ENCODE measurements at places on chromosomes 1 and 21.

DNA sequence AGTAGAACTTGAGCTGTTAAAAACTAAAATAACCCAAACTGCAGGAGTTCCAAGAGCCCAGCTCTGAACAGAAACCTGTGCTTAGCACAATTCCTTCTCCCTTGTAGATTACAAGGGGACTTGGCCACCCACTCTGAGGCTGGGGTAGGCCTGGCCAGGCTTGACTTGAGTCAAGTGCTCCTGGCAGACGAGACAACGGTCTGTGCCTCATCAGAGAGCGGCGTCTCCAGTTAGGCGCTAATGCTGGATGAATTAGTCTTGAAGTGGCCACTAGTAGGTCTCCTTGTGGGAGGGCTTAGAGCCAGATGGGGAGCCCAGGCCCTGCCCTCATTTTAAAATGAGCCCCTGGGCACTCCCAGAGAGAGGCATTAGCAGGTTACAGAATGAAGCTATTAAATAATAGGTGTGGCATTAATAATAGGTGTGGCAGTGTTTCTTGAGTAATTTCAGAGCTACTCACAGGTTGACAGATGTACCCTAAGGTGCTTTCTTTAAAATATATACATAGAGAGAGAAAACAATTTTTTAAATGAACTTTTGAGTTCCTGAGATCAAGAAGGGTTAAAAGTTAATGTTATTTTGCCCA, 1.1 kb downstream of the EEIG2 start:
- DNase-seq, result no peak

- DNase-seq, result no peak
Measured at GRCh38 chr1:186880982-186881381, 52.2 kb downstream of the PLA2G4A start.

DNA sequence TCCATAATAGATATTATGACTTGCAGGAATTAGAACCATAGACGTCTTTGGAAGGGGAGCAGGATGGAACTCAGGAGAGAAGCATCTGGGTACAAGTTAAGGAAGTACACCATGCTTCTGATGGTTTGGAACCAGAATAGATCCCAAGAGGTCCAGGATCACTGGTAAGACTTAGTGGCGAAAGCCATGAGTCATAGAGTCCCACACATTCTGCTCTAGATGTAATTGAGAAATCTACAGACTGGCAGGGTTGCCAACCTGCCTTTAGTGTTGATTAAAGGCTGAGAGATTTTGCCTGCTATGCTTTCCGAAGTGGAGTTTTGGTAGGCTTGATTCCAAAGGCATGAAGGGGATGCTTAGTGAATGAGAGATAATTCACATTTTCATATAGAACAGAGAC, 57.1 kb upstream of the C1orf87 start:
- no peak for DNase-seq

- no peak for DNase-seq
Measured at GRCh38 chr1:171740356-171740863, 1.5 kb downstream of the VAMP4 start.

DNA sequence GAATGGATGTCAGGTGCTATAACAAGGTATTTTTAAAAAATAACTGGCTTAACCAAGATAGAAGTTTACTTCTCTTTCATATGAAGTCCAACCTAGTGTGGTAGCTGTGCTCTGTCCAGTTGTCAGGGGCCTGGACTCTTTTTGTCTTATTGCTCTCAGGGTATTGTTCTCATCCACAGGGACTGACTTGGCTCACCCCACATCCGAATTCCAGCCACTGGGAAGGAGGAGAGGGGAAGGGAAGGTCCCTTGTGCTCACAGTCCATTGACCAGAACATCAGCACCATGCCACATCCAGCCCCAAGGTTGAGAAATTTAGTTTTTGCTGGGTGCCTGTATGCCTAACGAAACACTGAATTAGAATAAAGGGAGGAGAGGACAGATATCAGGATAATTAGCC, 8.7 kb downstream of the EEIG2 start:
- DNase-seq, result no peak

DNA sequence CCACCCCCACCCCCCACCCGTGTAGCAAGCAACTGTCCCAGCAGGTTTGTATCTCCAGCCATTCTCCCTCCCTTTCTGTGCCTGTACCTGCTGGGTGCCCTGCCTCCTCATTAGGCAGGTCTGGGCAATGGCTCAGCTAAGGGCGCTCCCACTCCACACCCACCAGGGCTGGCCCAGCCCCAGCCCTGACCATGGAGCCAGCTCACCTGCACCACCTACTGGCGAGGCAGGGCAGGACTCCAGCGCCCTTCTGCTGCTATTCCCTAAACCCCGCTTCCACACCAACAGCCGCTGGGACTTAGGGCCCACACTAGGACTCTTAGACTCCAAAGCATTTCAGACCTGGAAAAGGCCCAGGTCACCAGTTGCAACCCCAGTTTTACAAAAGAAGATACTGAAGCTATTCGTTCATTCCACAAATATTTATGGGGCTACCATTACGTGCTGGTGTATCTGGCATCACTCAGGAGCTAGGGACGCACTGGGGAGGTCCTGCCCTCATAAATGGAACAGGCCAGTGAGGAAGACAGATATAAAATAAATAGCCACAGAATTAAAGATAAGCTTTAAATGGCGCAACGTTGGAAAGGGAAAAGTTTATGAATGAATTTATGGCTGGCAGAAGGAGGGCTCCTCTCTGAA, 24.0 kb downstream of the PGLYRP3 start:
- DNase-seq, result no peak

GRCh38 chr1:21855257-21856096, 43.4 kb downstream of the LDLRAD2 start:
- DNase-seq, result no peak

DNA sequence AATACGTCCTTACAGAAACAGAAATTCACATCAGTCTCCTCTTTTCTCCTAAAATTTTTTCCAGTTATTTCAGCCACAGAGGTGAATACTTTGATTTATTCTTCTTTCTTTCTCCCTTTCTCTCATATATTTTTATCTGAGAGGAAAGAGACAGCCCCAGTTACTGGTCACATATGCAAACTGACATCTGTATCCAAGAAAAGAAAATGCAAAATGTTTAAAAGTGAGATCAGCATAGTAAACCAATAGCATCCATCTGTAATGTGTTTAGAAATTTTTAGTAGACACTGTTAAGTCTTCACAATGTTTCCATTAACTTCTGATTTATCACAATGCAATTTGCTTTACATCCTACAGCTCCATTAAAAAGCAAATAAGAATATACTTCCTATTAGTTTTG, 53.5 kb downstream of the NTNG1 start:
- DNase-seq, result no peak

GRCh38 chr1:245923215-245923614, 583.9 kb downstream of the SMYD3 start:
- no peak for DNase-seq

DNA sequence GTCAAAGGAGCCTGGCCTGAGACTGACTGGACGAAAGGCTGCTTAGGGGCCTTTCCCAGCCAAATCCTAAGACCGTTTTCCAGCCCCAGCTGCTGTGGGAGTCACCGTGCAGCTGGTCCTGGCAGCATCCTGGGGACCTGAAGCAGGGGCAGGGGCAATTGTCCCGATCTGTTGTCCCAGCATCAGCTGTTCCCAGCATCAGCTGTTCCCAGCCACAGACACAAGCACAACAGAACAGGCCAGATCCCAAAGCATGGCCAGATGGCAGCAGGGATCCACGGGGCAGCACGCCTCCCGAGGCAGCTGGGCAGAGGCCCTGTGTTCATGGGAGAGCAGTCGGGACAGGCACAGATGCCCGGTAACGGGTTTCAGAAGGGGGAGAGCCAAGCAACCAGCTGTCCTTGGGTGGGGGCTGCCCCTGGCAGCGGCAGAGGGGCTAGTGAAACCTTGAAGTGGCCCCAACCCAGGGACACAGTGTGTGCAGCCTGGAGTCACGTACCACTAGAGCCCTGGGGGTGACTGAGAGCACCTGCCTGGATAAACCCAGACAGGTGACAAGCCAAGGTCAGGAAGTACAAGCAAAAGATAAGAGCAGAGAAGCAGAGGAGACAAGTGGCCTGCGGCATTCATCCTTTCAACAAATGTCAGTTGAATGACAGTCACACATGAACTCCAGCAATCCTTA, 13.3 kb downstream of the CELA2B start:
- no peak for DNase-seq

DNA sequence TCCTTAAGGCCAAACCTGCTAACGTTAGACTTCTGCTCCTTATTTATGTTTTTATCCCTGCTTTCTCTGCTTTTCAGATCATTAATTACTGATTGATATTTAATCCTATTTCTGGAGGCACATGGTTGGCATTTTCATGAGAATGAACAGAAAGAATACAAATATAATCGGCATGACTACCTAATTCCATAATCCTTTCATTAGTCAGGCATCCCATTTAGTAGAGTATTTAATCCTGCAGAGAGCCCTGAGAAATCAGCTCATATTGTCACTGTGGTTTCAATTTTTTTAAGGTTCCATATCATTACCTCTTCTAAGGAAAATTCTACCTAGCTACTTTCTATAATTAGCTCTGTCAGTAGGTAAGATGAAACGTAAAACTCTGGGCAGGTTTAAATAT, 238.8 kb downstream of the NCAM2 start:
- no peak for DNase-seq

DNA sequence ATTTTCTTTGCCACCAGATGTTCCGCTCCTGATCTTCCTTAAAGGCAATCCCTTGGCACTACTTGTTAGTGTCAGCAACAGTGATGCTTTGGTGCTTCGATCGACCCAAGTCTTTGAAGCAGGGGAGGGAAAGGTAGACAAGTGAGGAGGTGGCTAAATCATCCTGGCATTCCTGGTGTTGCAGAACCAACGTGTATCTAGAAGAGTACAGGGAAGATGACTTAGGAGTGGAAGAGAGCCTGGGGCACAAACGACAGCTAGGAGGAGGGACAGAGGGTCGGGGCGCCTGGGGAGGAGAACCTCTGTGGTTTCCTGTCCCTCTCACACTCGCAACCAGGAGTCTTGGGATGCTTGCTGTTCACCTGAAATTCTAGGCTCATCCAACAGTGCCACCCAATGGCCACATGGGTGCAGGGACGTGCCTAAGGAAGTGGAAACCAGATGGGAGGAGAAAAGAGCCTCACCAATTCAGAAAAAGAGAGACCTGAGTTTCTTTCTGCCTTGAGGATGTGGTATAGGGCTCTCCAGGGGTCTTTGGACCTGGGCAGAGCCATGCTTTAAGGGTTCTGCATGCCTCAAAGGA, 9.5 kb upstream of the KCNA2 start:
- no peak for DNase-seq

GRCh38 chr1:165056914-165057313, 299.6 kb downstream of the LMX1A start:
- no peak for DNase-seq

DNA sequence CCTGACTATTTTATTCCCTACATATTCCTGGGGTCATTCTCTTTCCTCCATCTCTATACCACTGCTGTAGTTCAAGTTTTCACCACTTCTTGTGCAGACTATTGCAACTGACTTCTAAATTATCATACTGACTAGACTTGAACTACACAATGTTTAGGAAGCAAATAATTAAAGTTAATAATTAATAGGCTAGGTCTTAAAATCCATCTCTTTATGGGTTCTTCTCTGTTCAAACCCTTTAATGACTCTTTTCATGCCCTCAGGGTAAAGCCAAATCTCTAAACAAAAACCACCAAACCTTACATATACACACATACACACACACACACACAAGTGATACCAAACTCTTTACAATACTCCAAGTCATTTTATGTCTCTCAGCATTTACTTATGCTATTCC, 22.3 kb upstream of the MOB3C start:
- DNase-seq, result no peak

DNA sequence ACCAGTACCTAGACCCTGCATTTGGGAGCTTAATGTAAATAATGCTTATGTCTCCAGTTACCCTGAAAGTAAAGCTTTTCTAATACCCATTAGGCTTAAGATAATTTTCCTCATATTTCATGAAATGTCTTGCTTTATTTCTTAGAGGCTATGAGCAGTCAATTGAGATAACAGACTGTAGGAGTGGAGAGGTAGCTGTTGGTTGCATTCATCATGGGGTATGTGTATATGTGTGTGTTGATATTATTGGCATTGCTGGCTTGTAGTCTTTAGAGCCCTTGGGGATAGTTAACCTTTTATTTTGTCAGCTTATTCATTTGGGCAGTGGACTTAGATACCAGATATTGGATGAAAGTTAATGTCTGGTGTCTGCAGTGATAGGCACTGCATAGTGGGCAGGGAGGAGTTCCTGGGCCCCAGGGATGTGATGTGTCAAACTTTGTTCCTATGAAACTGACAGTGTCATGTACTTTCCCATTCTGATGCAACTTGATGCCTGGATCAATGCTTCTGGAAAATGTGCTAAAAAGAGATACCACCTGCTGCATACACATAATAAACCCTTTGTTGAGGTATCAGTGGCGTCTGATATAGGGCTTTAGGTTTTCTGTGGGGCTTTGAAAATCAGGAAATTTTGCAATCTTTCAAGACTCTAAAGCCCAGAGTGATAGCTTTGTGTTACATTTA, 83.9 kb downstream of the MAST2 start:
- no peak for DNase-seq

- DNase-seq, result no peak
Measured at GRCh38 chr1:59908084-59908483, 18.5 kb downstream of the CYP2J2 start.

DNA sequence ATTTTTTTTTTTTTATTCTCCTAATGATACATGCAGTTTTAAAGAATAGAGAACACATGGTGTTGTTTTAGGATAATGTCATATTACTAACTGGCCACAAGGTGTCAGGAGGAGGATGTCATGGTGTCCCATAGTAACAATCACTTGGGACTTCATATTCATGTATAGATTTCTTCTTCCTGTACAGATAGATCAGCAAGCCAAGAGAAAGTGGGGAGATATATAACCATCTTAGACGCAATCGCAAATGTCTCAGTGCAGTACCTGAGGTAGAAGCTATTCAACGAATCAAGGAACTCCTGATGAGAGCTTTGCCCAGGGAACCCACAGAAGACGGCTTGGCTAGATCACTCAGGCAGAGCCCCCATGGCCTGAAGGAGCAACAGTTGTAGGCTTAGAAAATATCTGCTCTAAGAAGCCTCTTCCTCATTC, 12.3 kb downstream of the OR2T11 start:
- no peak for DNase-seq

GRCh38 chr1:180953291-180954004, 40.8 kb downstream of the KIAA1614 start:
- no peak for DNase-seq

DNA sequence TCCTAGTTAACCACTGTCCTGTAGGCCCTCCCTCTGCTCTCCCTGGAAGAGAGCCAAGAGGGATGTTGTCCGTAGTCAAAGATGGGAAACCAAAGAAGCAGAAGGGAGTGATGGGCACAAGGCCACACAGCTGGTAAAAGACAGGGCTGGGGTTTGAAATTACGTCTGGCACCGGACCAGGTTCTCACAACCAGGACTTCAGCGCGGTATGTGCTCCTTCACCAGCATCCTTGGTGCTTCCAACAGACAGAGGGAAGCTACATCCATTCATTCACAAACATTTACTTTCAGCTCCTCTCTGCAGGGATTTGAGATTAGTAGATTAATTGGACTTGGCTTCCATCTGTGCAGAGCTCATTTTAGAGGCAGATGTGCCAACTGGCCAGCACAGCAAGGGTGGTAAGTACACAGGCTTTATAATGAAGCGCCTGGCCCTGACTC, 191.2 kb downstream of the TRABD2B start:
- DNase-seq, result no peak
